ENCODE measurements at places on chromosomes 7 and 10. TPM values are rescaled to one million over a fixed set of nuclear protein-coding genes. Genes with fewer than 3 reads are reported as not detected.

Gene STAG3
- total RNA-seq, result 1.1 TPM

Gene SFTPA1
- not detected for total RNA-seq

Gene PTPN12
- 45.1 TPM for total RNA-seq

Gene GBX1
- not detected for total RNA-seq

Gene FOXP2
- not detected for total RNA-seq

Gene TMEM176B
- total RNA-seq, result not detected

Gene PNLIPRP2
- not detected for total RNA-seq

Gene SPAM1
- not detected for total RNA-seq
